ENCODE measurements at places on chromosomes 16 and 17.

- DNase-seq = no peak
These were observed 8.5 kb upstream of the PEMT start for GRCh38 chr17:17599965-17600364.

DNA sequence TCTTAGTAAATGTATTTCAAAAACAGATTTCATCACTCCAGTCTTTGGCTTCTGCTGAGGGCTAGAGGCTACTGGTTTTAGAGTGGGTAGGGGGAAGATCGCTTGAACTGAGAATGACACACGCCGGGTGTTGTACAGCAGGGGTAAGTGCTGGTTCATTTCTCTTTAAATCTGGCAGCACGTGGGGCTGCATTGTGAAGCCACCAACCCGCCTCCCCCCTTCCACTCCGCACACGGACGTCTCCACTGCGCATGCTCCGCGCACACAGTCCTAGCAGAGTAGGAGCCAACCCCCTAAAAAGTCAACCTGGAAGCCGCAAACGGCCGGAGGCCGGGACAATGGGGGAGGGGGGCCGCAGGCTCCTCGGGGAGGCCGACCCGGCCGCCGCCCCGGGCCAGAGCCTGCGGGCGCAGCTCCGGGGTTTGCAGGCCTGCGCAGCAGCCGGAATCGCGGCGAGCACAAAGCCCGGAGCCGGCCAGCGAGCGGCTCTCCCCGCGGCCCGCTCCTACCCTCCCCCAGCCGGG lies 1.3 kb downstream of the UBE2G1 start:
- peak; percentile 82 for DNase-seq

DNA sequence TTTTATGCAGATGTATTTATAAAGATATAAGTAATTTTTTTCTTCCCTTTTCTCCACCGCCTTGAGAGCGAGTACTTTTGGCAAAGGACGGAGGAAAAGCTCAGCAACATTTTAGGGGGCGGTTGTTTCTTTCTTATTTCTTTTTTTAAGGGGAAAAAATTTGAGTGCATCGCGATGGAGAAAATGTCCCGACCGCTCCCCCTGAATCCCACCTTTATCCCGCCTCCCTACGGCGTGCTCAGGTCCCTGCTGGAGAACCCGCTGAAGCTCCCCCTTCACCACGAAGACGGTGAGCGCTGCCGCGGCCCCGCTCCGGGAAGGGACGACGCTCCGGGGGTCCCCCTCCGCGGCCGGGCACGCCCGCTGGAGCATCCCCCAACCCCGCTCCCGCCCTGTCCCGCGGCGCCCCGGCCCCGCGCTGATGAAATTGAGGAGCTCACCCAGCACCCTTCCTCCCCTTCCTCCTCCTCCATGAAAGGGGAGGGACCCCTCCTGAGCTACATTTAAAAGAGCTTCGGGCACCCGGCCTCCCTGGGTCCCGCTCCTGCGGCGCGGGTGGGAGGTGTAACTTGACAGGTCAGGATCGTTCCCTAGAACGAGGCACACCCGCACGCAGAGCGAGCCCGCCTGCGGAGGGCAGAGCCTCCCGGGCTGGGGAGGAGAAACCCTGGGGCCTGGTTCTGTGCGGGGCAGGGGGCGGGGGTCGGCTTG lies 706 bp downstream of the HLF start:
- no peak for DNase-seq

- DNase-seq = no peak
These were observed 9.6 kb downstream of the JPT2 start for GRCh38 chr16:1687427-1688316.

DNA sequence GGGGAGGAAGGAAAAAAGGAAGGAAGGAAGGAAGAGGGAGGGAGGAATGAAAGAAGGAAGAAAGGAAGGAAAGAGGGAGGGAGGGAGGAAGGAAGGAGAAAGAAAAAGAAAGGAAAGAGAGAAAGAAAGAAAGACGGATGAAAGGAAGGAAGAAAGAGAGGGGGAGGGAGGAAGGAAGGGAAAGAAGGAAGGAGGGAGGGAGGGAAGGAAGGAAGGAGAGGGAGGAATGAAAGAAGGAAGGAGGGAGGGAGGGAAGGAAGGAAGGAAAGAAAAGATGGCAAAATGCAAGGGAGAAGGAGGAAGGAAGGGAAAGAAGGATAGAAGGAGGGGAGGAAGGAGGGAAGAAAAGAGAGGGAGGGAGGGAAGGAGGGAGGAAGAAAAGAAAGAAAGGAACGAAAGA lies 257.3 kb upstream of the C16orf82 start:
- no peak for DNase-seq

DNA sequence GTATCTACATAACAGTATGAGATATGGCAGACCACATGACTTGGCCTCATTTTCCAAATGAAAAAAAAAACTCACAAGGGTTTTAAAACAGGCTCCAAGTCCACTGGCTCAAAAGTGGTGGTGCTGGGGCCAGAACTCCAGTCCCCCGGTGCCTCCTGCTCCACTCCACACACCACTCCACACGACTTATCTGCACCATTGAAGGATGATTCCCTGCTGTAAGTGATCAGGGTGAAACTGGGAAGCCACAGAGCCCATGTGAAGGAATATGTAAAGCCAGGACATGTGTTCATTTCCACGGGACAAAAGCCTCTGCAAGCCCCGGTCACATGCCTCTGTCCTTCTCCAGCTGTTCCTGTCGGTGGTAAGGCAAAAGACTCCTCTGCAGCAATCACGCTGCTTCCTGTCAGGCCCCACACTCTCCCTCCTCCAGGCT lies 97.2 kb downstream of the ZNF18 start:
- DNase-seq = no peak

GRCh38 chr17:3547628-3548027 lies 10.0 kb downstream of the TRPV3 start:
- DNase-seq = no peak

GRCh38 chr17:72529386-72529785 lies 408.6 kb downstream of the SOX9 start:
- DNase-seq = no peak

GRCh38 chr16:56946767-56947603 lies 14.8 kb upstream of the CETP start:
- DNase-seq = no peak

DNA sequence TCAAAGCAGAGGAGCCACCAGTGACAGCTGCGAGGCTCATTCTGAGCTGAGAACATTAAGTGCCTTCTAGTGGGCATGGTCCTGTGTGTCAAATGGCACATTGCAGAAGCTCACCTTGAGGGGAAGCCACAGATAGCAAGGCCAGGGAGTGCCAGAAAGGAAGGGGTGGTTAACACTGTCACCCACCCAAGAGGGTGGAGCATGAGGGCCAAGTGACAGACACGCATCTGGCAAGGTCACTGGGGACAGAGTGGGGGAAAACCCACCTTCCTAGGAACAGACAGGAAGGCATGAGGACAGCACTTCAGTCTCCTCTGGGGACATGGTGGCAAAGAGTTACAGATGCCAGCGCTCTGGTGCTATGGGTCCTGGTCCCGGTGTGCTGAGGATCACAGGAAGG lies 22.1 kb downstream of the NUBP1 start:
- no peak for DNase-seq

GRCh38 chr17:46000757-46001156 lies 1.7 kb downstream of the STH start:
- DNase-seq = no peak

- no peak for DNase-seq
These were observed 121.3 kb upstream of the GOT2 start for GRCh38 chr16:58855291-58855863.

DNA sequence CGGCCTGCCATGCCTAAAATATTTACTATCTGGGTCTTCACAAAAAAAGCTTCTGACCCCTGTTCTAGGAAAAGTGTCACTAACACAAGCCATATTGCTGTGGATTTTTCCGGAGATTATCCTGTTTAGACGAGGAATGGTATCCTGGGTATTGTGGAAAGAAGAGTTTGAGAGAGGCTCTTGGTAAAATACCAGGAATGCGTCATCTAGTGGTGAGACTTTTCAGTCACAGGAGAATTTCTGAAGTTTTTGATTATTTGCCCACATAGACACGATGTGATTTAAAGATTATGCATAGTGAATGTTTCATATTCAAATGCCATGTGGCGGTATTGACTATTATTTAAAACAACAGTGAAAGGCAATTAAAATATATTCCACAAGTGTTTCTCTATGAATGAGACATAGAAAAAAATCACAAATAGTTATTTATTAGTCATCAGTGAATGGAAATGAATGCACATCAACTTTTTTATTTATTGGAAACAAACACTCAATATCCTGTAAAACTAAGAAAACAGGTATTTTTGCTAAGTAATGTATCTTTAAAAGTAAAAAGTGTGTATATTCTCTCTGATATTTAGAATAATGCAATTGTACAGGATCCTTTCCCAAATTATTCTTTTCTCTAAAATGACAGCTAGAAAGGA lies 7.8 kb downstream of the KRT28 start:
- no peak for DNase-seq

- no peak for DNase-seq
These were observed 14.0 kb downstream of the HS3ST3A1 start for GRCh38 chr17:13587487-13588338.

- no peak for DNase-seq
These were observed 100.5 kb upstream of the HS3ST3A1 start for GRCh38 chr17:13702266-13702665.

- DNase-seq = no peak
These were observed 6.7 kb upstream of the NLRC5 start for GRCh38 chr16:56982695-56983094.

DNA sequence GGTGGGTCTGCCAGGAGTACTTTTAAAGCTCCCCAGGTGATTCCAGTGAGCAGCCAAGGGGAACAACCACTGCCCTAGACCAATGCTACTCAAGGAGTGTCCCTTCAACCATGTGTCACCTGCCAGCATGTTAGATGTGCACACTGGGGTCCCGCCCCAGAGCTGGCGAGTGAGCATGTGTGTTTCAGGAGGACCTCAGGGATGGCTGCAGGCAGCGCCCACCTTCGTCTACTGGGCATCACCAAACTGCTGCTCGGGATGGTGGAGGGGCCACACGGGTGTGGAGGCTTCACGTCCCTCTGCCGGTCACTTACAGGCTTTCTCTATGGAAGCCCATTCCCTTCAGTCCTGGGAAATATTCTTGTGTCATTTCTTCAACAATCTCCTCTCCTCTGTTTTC lies 29.0 kb upstream of the DOC2B start:
- no peak for DNase-seq

- no peak for DNase-seq
These were observed 53.0 kb downstream of the SF3B3 start for GRCh38 chr16:70576431-70577255.

Data from activated T-cell treated with anti-CD3 and anti-CD28 coated beads for 4 hours (primary cell).